ENCODE measurements at places on chromosomes 1 and 21. TPM values are rescaled to one million over a fixed set of nuclear protein-coding genes. Genes with fewer than 3 reads are reported as not detected.

DNA sequence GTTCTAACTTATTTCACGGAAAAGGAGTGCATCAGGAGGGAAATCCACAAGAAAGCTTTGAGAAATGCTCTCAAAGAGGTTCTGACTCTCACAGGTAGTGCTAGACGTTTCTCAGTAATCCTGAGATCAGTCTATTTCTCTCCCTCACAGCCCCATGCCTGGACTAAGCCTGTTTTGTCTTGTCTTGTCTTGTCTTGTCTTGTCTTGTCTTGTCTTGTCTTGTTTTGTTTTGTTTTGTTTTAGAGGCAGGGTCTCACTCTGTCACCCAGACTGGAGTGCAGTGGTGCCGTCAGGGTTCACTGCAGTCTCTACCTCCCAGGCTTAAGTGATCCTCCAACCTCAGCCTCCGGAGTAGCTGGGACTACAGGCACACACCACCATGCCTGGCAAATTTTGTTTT is 133.3 kb upstream of the SGIP1 start:
- no peak for DNase-seq

Gene GPR157
- 2.7 TPM for total RNA-seq

Gene NES
- 46.1 TPM for total RNA-seq

DNA sequence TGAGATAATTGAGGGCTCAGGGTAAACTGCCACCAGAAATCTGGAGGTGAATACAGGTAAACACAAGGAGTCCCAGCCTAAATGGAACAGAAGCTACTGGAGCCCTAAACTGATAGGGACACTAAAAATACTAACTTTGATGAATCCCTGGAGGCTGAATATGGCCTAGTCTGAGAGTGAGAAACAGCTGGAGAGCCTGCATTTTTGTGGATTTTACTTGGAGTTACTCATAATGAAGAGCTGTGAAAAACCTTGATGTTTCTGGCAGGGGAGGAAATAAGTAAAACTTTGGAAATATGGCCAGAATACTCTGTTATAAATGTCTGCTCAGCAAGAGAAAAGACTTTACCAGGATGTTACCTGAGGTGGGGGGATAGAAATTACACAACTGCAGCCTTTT is 164.4 kb downstream of the LIPI start:
- DNase-seq: peak; percentile 17

GRCh38 chr1:172449585-172450523 is 6.0 kb upstream of the PIGC start:
- peak; percentile 51 for DNase-seq

Measured in IMR-90 (cell line).